ENCODE measurements at places on chromosomes 5 and 9.

DNA sequence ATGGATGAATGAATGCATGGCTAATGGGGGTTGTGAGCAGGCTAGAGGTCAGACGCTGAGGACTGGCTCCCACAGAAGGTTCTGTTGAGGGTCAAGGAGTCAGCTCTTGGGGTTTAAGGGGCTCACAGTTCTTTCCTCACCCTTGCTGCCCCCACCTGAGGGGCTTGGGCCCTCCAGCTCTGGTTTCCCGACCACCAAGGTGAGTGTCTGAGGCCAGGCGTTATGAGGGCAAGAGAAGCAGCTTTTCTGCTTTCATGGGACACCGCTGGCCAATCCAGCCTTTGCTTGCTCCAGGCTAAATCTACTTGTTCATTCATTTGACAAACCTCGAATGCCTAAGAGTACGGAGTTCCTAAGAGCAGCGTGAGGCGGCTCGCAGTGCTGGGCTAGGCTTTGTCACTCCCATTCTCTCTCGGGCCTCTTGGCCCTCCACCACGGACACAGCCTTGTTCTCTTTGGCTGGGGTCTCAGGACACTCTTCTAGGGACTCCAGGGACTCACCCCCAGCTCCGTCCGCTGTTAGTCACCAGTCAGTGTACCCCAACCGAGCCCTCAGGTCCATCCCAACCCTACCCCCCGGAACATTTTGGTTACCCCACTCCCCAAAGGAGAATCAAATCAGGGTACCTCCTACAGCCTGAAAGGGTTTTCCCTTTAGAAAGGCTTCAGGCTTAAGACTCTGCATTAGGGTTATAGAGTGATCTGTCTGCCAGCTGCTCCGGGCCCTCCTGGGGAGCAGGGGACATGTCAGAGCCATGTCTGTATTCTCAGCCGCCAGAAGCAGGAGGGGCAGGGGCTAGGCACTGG, 210.1 kb upstream of the MVB12B start:
- no peak for DNase-seq

- DNase-seq, result no peak
Observed at GRCh38 chr5:142544071-142544753, 141.7 kb downstream of the FGF1 start.

GRCh38 chr5:108381350-108381953, 446 bp downstream of the FBXL17 start:
- peak; percentile 33 for DNase-seq

- no peak for DNase-seq
Observed at GRCh38 chr5:39515881-39516280, 91.1 kb upstream of the DAB2 start.

DNA sequence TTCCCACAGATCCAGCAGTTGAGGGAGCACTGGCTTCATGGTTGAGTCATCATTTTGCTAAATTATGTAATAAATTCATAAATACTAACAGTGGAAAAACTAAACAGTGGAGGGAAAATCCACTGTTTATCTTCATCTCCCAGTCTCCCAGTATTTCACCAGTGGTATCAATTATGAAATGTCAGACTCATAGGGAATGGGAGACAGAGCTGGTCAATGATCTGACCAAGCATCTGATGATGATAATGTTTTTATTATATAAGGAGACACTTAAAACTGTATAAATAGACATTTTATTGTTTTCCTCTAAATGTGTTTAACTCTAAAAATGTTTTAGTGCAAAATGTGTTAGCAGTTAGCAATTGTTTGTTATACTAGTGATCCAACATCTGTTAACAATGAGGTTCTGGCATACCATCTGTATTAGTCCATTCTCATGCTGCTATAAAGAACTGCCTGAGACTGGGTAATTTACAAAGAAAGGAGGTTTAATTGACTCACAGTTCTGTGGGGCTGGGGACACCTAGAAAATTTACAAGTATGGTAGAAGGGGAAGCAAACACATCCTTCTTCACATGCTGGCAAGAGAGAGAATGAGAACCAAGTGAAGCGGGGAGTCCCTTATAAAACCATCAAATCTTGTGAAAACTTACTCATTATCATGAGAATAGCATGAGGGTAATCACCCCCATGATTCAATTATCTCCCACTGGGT, 11.8 kb upstream of the REEP5 start:
- no peak for DNase-seq

GRCh38 chr9:134139081-134139480, 3.2 kb downstream of the WDR5 start:
- DNase-seq, result no peak

- no peak for DNase-seq
Observed at GRCh38 chr9:112401175-112401815, 21.4 kb downstream of the HSDL2 start.

DNA sequence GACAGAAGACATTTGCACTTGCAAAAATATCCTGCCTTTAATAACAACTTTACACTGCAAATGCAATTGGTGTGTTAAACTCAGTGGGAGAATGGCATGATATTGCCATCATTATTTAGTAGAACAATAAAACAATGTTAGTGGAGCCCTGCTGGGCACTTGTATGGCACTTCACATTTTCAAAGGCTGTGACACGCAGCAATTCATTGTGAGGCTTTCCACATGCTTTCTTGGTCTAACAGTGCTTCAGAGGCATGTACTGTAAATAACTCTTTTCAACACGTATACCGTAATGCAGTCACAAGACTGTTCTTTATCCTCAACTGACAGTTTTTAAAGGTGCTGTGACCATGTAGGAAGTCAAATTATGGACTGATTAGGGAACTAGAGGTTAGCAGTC, 155.5 kb upstream of the EPB41L4A start:
- DNase-seq, result no peak

- no peak for DNase-seq
Observed at GRCh38 chr5:137278476-137278875, 220.7 kb downstream of the SPOCK1 start.

GRCh38 chr9:13860946-13861640, 452.8 kb downstream of the NFIB start:
- no peak for DNase-seq

- DNase-seq, result no peak
Observed at GRCh38 chr5:7784683-7785380, 66.1 kb downstream of the CFAP90 start.

DNA sequence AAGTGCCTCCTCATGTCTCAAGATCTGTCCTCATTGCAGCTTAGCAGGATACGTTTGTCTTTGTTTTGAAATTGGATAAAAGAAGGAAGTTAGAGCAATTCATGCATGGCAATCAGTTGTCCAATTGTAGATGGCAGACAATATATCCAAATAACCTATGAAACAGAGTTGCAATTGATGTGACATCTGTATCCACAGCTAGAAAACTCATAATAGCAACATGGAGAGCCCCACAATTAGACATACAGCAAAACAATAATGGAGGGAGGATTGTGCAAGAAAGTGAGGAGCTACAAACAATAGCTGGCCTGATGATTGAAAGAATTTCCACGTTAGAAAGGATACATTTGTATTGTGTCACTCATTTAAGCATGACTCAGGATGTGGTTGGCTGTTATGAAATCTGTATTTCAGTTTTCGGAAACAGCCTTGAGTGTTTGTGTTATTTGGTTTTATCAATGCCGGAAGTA, 132.0 kb downstream of the FAM174A start:
- no peak for DNase-seq

- no peak for DNase-seq
Observed at GRCh38 chr5:174793684-174794328, 69.4 kb downstream of the MSX2 start.

- no peak for DNase-seq
Observed at GRCh38 chr9:7165331-7165975, 407.7 kb downstream of the KDM4C start.

- no peak for DNase-seq
Observed at GRCh38 chr5:11607944-11608483, 296.2 kb downstream of the CTNND2 start.

- DNase-seq, result peak; percentile 77
Observed at GRCh38 chr9:4055032-4055431, 244.8 kb downstream of the GLIS3 start.

GRCh38 chr9:122875523-122875922, 29.6 kb downstream of the RC3H2 start:
- no peak for DNase-seq

DNA sequence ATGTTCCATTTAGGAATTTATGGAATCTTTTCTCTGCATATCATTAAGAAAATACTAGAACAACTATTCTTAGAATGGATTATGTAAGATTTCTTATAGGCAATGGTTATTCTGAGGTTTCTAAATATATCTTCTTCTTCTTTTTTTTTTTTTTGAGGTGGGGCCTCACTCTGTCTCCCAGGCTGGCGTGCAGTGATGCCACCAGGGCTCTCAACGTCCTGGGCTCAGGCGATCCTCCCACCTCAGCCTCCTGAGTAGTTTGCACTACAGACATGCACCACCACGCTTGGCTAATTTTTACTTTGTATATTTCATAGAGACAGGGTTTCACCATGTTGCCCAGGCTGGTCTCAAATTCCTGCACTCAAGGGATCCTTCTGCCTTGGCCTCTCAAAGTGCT, 137.2 kb downstream of the SREK1 start:
- no peak for DNase-seq

GRCh38 chr5:116144103-116144502, 59.3 kb downstream of the COMMD10 start:
- DNase-seq, result no peak

DNA sequence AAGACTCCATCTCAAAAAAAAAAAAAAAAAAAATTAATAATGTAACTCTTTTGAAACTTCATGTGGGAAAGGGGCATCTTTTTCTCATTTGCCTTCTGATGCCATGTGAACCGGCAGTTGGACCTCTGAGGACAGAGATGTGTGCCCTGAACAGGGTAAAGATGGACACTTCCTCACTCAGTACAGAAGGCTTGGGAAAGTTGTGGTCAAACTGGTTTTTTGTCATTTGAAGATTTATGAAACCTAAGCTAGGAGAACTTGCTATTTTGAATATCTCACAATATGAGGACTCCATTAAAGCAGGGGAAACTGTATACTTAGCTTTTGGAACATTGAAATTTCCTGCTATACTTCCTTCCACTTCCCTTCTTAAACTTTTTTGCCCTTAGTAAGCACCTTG, 147.5 kb upstream of the ALDH1B1 start:
- DNase-seq, result no peak

- no peak for DNase-seq
Observed at GRCh38 chr5:81839034-81839433, 88.1 kb upstream of the SSBP2 start.

DNA sequence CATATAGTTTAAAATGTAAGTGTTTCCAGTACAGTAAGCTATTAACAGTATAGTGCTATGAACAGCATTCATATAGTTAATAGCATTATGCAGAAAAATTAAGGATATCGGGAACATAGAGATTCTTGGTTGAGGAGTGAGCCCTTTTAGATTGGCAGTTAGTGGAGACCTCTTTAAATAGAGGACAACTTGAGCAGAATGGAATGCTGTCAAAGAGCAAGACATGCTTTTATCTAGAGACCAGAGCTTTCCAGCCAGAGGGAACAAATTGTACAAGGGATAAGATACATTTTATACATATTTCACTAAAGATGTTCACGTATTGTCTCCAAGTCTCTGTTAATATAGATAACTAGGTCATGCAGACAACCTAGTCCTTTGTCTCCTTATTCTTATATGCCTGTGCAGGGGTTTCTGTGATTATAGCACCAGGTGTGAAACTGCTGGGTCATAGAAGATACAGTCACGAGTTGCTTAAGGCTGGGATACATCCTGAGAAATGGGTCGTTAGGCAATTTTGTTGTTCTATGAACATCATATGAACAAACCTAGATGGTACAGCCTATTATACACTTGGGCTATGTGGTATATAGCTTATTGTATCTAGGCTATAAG, 6.0 kb downstream of the IPO11 start:
- DNase-seq, result no peak

GRCh38 chr9:91712811-91713210, 237.2 kb downstream of the ROR2 start:
- DNase-seq, result no peak

DNA sequence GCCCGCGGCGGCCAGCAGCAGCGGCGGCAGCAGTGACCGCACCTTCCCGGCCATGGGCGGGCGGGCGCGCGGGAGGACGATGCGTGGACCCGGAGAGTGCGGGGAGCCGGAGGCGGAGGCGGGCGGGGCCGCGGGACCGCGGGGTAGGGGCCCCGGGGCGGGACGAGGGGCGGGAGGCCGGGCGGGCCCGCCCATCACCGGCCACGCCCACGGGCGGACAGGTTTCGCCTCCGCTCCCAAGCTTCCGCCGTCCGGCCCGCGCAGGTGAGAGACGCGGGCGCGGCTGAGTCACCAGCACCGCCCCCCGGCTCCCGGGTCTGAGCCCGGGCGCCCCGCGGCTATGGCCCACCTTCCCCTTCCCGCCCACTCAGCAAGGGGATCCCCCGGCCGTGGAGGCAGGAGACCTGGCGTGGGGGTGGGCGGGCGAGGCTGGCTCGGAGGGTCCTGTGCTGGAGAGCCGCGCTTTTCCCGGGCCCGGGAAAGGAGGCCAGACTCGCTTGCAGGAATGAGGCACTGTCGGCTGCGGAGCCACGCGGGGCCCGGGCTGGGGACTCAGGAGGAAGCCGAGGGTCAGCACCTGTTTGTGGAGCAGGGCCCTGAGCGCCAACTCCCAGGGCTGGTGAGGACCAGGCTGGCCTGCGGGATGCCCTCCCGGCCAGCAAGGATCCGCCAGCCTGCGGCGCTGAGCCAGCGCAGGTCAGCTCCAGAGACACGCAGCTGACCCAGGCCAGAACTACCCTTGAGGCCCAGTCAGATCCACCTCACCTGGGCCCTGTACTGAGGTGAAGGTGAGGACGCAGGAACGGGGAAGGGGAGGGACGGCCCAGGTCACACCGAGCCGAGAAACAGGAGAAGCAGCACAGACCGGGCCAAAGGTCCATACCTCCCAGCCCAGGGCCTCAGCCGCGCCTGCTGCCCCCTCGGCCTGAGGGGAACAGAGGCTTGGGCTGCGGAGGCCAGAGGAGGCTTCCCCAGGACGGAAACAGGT, at the start of gene ENTPD2:
ENTPD2 (minus strand) TSS at position 118 of the 988 bp plus-strand sequence; CDS start at position 54, 64 bp downstream.
- DNase-seq, result no peak

DNA sequence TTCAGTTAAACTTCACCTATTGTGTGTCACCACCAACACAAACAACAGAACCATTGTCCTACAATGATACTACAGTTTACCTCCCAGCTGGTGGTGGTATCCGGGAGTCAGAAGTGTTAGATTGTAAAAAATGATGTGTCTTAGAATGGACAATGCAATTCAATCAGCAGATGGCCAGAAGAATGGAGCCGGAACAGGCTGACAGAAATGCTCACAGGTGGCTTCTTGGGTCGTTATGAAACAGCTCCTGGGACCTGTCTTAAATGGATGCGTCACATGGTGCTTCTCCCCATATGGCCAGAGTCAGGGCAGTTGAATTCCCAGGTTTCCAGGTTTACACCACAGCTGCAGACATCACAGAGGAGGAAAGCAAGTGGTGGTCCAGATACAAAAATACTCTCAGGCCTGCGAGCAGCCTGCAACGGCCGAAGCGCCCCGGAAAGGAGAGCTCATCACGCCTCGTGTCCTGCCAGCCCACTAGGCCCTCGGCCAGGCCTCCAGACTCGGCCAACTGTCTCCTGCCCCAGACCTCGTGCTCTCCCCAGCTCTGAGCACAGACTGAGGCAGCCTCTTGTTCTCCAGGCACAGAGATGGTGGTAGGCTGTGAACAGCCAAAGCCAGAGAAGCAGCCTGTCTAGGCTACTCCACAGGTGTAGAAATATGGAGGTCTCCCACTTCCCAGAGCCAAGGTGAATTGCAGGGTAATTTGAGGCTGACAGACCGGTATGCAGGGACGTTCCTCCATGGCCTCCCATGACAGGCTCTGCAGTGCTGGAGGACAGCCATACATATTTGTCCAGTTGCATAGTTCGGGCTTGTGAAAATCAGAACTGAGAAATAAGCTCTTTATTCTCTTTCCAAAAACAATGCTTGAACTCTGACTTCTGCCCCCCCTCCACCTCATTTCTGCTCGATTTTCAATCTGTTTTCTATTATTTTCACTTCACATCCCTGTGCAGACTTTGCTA, 98.5 kb upstream of the SPATA31C2 start:
- no peak for DNase-seq
